ENCODE measurements at places on chromosomes 3 and 15.
A peak's percentile ranks its signal among the peaks of the same experiment; 100 is the strongest.

DNA sequence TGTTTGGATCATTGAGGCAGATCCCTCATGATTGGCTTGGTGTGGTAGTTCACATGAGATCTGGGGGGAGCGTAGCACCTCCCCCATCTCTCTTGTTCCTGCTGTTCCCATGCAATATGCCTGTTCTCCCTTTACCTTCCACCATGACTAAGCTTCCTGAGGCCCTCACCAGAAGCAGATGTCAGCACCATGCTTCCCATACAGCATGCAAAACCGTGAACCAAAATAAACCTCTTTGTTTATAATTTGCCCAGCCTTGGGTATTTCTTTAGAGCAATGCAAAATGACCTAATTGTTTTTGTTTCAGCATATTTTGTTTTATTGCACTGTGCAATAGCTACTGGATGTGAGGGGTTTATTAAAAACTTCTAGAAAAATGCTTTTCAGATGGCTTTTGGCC lies 56.6 kb upstream of the CHST2 start:
- no peak overlapping the region for H3K27ac ChIP-seq
- H3K4me3 ChIP-seq: no peak overlapping the region
- no peaks in the 10 kb centered on the region for H3K27me3 ChIP-seq
- H3K4me1 ChIP-seq: no peaks in the 10 kb centered on the region
- no peaks in the 10 kb centered on the region for H3K36me3 ChIP-seq

DNA sequence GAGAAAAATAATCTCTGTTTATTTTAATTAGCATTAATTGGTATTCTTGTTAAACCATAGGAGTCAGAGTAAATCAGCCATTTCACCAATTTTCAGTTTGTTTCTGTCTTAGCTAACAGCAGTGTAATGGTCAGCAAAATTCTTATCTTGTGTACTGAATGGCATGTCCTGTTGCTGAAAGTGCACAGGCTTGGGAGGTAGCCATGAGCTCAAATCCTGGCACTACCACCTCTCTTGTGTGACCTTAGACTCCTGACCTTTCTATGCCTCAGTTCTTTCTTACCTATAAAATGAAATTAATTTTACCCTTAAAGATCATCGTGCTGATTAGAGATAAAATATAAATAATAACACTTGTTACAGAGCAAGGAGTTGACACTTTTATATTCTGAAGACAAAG lies 35.8 kb downstream of the MLH1 start:
- no peaks in the 10 kb centered on the region for H3K36me3 ChIP-seq
- H3K27me3 ChIP-seq: no peaks in the 10 kb centered on the region
- H3K4me3 ChIP-seq: no peak overlapping the region
- peak overlapping the region; percentile 37 for H3K27ac ChIP-seq
- H3K4me1 ChIP-seq: peaks cover 78% of the 10 kb centered on the region
- no peak for DNase-seq

DNA sequence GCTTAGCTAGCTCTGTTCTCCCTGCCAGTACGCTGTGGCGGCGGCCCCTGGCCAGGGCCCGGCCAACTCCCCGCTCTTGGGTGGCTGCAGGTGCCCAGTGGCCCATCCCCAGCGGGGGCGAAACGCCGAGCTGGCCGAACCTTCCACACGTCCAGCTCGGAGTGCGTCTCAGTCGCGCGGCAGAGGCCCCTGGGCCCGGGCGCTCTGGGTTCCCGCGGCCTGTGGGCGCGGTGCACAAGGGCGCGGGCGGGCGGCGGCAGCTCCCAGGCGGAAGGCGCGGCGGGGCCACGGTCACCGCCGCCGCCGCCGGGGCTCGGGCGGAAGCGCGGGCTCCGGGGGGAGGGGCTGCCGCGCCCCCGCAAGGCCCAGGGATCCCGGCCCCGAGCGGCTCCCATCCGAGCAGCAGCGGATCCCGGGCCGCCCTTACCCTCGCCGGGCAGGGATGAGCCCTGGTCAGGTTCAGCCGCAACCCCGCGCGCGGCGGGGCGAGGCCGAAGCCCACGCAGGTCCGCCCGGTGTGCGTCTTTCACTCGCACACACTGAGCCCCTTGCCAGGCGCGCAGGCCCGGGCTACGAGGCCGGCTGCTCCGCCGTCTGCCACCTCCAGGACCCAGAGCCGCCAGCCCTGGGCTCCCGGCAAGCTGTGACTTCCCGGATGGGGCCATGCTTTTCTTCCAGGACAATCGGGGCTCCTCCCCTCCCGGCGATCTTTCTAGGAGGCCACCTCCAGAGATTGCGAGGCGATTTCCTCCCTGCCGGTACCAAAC lies 54.2 kb downstream of the CCDC54 start:
- H3K27me3 ChIP-seq: no peaks in the 10 kb centered on the region
- peak overlapping the region; percentile 89 for H3K27ac ChIP-seq
- peak overlapping the region; percentile 93 for H3K4me3 ChIP-seq
- DNase-seq: peak; percentile 19
- peaks cover 10% of the 10 kb centered on the region for H3K4me1 ChIP-seq

GRCh38 chr15:39282663-39283208 lies 298.1 kb upstream of the THBS1 start:
- no peaks in the 10 kb centered on the region for H3K27me3 ChIP-seq
- H3K4me1 ChIP-seq: no peaks in the 10 kb centered on the region
- no peak overlapping the region for H3K27ac ChIP-seq
- no peak for DNase-seq
- no peak overlapping the region for H3K4me3 ChIP-seq

DNA sequence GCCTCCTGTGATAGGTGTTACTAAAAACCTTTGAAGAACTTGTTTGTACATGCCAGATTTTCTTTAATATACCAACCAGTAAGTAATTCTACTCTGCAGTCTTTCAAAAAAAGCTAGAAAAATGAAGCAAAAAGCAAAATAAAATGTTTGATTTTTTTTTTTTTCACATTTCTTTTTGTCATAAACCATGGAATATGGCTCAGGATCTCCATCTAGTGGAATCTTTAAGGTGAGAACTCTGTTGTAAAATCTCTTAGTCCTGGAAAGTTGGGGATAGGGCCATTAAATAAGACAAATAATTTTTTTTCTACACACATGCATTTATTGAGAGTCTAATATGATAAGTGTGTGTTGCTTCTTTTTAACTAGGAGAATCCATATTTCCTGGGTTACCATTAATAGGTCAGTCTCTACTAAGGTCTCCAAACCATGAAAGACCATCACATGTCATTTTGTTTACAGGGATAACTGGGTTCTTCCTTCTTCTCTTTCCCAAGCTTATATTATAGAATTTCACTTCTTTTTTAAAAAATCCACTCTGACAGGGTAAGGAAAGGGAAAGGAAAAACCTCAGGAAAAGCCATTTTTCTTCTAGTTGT lies 84.6 kb downstream of the SLC9A9 start:
- no peaks in the 10 kb centered on the region for H3K36me3 ChIP-seq
- H3K27ac ChIP-seq: no peak overlapping the region
- H3K4me1 ChIP-seq: no peaks in the 10 kb centered on the region
- H3K4me3 ChIP-seq: no peak overlapping the region

DNA sequence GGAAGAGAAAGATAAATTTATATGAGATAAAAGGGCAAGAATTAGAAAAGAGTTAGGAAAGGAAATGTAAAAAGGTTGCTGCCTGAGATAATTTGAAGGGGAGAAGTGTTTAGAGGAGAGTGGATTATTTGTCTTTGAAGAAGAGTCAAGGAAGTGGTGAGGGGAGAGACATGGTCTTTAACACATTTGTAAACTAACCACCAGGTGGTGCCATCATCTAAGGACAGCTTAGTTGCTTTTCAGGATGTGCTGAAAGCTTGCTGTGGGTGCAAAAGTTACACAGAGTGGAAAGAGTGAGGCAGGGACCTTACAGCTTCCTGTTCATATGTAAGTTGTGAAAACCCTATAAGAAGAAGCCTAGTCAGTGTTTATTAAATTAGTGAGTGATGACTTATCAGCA lies 114.1 kb upstream of the DNAJC19 start:
- no peak overlapping the region for H3K4me3 ChIP-seq
- H3K36me3 ChIP-seq: no peaks in the 10 kb centered on the region
- no peak overlapping the region for H3K27ac ChIP-seq

GRCh38 chr15:71003319-71003718 lies 110.7 kb downstream of the LRRC49 start:
- no peak for DNase-seq
- H3K27ac ChIP-seq: peak overlapping the region; percentile 39
- no peak overlapping the region for H3K4me3 ChIP-seq
- peaks cover 3% of the 10 kb centered on the region for H3K4me1 ChIP-seq
- no peaks in the 10 kb centered on the region for H3K27me3 ChIP-seq
- no peaks in the 10 kb centered on the region for H3K36me3 ChIP-seq

DNA sequence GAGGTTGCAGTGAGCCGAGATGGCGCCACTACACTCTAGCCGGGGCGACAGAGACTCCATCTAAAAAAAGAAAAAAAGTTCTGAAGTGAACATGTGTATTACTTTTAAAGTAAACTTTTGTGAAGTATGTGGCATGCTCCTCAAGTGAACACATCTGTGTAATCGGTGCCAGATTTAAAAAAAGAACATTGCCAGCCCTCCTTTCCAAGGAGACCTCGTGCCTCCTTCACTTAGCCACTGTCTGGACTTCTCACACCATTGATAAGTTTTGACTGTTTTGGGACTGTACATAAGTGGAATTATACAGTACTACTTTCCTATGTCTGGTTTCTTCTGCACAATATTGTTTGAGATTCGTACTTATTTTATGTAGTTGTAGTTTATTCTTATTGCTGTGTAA lies 140.4 kb downstream of the UBE2E2 start:
- H3K4me3 ChIP-seq: no peak overlapping the region
- no peak overlapping the region for H3K27ac ChIP-seq
- H3K27me3 ChIP-seq: no peaks in the 10 kb centered on the region

- peak overlapping the region; percentile 90 for H3K27ac ChIP-seq
- peaks cover 25% of the 10 kb centered on the region for H3K4me1 ChIP-seq
- peak; percentile 40 for DNase-seq
- peak overlapping the region; percentile 67 for H3K4me3 ChIP-seq
These were observed 33.2 kb downstream of the ZNF106 start for GRCh38 chr15:42457445-42458442.

DNA sequence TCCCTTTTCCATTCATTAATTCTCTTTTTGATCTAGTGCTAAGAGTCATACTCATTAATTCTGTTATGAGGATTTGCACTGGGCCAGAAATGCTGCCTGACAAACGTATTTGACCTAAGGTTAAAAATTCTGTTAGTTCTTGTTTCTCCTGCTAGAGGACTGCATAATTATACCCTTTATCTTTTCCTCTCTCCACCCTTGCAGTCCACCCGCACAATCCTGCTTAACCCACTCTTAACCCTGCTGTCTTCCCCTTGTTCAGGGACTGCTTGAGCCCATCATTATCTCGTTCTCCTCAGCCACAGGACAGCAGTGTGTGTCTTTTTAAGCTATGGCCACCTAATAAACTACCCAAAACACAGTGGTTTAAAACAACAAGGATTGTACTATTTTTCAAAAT lies 31.1 kb upstream of the DYNC1LI1 start:
- peaks cover 7% of the 10 kb centered on the region for H3K4me1 ChIP-seq
- no peaks in the 10 kb centered on the region for H3K36me3 ChIP-seq
- no peak overlapping the region for H3K4me3 ChIP-seq
- H3K27me3 ChIP-seq: no peaks in the 10 kb centered on the region
- H3K27ac ChIP-seq: no peak overlapping the region
- no peak for DNase-seq

DNA sequence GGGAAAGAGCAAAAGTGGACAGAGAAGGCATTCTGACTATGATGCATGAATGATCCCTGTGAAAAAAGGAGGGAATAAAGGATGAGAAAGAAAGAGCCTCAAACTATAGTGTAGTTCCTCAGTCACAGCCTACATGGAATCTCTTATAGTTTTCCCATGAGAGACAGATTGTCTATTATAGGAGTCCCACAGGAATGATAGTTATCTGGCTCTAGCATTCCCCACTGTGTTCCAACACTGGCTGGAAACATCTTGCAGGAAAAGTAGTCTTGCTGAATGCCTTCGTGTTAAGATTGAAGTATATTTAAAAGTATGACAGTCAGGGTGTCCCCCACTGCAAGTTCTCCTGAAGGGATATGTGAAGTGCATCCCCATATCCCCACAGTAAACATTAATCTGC lies 641.5 kb upstream of the NECTIN3 start:
- no peak overlapping the region for H3K4me3 ChIP-seq
- H3K4me1 ChIP-seq: no peaks in the 10 kb centered on the region
- no peak overlapping the region for H3K27ac ChIP-seq
- DNase-seq: no peak

DNA sequence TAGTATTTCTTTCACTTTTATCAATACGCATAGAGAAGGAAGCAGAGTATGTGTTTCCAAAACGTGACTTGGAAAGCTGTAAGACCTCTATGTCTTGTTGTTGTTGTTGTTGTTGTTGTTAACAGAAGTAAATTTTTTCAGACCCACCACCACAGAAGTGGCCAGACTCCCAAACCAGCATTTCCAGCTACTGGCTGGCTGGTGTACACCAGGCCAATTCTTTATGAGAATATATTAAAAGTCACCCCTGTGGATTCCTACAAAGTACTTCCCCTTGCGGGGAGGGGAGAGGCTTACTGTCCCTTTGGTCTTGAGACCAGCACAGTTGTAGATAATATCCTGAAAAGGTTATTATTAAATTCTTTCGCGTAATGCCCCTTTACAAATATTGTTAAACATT lies 1.6 kb upstream of the FOXP1 start:
- no peak for DNase-seq
- H3K27ac ChIP-seq: peak overlapping the region; percentile 97
- peak overlapping the region; percentile 98 for H3K4me3 ChIP-seq
- H3K4me1 ChIP-seq: peaks cover 23% of the 10 kb centered on the region
- H3K27me3 ChIP-seq: no peaks in the 10 kb centered on the region
